ENCODE measurements at places on chromosomes 2 and 18. TPM values are rescaled to one million over a fixed set of nuclear protein-coding genes. Genes with fewer than 3 reads are reported as not detected.

GBX2 gene
- 1.1 TPM for total RNA-seq

UNC80 gene
- 0.17 TPM for total RNA-seq

MAL gene
- 4.8 TPM for total RNA-seq

POTEC gene
- total RNA-seq: not detected

DNA sequence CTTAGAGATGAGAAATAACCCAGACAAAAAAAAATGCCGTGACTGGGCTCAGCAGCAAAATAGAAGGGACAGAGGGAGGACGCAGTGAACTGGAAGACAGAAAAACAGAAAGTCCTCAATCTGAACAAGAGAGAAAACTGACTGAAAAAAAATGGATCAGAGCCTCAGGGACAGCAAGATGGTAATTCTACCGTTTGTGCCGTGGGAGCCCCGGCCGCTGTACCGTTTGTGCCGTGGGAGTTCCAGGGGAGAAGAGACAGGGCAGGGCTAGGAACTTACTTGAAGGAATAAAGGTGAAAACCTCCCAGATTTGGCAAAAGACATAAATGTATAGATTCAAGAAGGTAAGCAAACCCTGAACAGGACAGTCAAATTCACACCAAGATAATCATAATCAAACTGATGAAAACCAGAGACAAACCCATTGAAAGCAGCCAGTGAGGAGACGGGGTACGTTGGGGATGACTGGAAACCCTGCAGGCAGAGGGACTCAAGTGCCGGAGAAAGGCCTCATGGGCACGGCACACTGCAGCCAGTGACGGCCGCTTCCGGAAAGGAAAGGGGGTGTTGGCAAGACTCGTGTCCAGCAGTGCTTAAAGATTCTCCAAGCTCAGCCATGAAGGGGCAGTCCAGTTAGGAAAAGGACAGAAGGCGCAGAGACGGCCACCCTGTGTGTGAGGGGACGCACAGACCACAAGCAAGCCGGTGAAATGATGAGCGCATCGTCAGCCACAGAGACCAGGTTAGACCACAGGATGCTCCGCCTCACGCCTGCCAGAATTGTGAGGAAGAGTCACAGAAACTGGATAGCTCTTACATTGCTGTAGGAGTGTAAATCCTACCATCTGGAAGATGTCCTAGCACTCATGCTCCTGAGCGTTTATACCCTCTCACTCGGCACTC, 40.0 kb upstream of the NFATC1 start:
- no peak for DNase-seq

DNA sequence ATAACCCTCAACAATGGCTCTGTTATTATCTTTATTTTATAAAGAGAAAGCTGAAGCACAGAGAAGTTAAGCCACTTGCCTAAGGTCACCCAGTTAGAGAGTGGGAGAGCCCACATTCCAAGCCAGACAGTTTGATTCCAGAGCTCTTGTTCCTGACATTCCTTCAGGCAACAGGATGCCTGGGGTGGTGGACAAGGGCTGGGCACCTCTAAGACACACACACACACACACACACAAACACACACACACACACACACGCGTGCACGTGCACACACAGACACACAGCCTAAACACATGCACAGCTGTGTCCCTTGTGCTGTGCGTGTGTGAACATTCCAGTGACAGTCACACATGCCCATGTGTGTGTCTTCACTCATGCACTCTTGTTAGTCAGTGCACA, 26.4 kb downstream of the CELF4 start:
- no peak for DNase-seq

GRCh38 chr2:76009484-76009883, 298.8 kb upstream of the GCFC2 start:
- no peak for DNase-seq

- no peak for DNase-seq
These were observed 4.6 kb upstream of the UGP2 start for GRCh38 chr2:63837036-63837594.

- DNase-seq: no peak
These were observed 186.0 kb downstream of the CAMKMT start for GRCh38 chr2:44547718-44548117.
